Gastrocnemius medialis (tissue), 4 donors: ENCODE measurements at places on chromosomes 12 and 14. TPM values are rescaled to one million over a fixed set of nuclear protein-coding genes. Genes with fewer than 3 reads are reported as not detected.

DNA sequence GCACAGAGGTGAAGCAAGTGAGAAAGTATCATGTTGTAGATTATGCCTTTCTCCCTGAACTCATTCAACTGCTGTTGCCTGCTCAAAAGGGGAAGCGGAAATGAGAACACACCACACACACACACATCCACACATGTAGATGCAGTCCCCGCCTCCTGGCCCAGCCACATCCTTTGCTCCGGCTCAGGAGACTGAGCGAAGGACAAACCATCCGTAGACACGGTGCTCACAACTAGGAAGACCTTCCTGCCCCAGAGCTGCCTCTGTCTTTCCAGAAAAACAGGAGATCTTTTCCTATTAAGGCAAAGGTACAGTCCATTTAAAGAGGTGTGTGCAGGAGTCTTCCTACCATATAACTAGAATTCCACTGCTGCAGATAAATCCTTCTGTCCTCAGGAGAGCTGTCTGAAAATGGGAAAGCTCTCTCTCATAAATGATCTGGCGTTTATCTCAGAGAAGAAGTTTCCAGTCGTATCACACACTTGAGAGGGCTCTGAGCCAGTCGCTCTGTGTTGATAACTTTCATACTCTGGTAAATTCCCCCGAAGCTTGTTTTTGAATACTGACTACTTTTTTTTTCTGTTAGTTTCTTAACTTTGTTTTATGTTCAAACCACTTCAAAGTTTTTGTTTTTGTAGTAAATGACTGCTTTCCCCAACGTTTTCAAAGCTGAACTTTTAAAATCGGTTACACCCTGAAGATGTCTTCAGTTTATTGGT lies at the start of gene TESPA1:
TESPA1 (minus strand) TSS at position 105 of the 719 bp plus-strand sequence. CDS start 10,200 bp downstream, outside the sequence.
- peak; percentile 35 for DNase-seq

DNA sequence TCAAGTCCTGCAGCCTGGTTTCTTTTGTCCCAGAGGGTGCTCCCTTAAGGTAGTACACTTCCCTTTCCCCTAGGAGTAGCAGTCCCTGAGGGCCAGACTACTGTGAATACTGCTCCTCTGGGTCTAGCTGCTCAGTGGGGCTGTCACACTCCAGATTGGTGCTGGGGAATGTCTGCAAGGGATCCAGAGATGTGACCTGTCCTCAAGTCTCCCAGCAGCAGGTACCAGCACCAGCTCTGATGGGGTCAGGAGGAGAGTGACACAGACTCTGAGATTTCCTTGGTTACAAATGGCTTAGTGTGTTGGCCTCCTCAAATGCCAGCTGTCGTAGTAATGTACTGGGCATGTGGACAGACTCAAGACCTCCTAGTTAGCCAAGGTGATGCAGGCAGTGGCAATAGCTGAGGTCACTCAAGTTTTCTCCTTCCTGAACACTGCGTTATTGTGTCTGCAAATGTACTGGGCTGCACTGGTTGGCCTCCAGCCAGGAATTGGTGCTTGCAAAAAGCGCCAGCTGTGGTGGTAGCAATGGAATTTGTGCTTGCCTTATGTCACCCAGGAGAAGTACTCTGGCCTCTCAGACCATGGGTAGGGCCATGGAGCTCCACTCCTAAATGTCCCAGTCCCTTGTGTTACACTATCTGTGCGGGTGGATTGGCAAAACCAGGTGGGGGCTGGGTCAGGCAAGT lies 36.4 kb upstream of the AEBP2 start:
- DNase-seq = peak; percentile 17

DNA sequence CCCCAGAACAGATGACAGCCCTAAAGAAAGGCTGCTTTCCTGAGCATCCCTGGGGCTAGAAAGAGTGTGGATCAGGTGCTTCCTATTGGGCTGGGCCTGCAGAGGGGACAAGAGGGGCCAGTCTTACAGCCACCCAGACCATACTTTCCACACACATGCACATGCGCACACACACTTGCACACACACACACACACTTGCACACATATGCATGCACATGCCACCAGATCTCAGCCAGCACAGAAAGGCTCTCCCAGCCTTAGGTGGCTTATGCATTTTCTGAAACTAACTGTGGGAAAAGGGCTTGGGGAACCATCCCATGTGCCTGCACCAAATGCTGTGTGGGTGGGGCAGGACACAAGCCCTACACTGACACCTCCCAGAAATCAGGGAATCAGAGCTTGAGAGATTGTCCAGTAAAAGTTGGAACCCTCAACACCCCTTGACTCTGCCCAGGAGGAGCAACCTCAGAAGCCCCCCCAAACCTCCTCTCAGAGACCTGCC lies 2.5 kb upstream of the DIO3 start:
- DNase-seq = no peak

- no peak for DNase-seq
These were observed 358.6 kb downstream of the EGLN3 start for GRCh38 chr14:33592297-33592696.

The RERGL gene
- total RNA-seq = 0.71 TPM

The SLC10A1 gene
- total RNA-seq = 0.23 TPM

The PIWIL1 gene
- total RNA-seq = not detected
